Nucleus accumbens (tissue), 56 donors: ENCODE measurements at places on chromosomes 6 and 20.

- DNase-seq: no peak
These were observed 175.7 kb downstream of the LINC00237 start for GRCh38 chr20:20930500-20930899.

DNA sequence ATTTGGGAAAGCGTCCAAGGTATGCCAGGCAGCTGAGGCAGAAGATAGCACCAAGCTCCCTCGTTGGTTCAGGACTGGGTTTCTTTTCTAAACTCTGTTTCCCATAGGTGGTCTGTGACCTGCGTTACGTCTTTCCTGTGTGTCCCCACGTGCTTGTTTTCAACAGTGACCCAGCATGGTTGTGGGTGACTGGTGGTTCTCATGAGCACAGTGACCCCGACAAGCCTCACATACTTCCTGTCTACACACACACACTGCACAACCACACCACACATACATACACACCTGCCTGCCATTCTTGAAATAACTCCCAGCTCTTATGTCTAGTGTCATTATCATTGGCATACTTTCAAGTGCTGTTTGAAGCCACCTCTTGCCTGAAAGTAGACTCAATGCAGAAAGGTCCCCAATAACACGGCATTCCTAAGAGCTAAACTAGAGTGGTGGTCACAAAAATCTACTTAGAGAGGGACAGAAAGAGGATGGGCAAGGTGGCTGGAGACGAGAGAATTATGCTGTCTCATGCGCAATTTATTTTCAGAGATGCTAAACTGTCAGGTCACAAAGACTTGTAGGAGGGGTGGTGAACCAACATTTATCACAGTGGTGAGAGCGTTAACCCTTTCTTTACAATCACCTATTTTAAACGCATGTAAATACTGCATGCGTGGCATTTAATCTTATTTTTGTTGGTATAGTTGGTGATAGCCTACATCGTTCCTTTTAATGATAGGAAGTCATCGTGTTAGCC lies 66.7 kb downstream of the GCNT2 start:
- no peak for DNase-seq

DNA sequence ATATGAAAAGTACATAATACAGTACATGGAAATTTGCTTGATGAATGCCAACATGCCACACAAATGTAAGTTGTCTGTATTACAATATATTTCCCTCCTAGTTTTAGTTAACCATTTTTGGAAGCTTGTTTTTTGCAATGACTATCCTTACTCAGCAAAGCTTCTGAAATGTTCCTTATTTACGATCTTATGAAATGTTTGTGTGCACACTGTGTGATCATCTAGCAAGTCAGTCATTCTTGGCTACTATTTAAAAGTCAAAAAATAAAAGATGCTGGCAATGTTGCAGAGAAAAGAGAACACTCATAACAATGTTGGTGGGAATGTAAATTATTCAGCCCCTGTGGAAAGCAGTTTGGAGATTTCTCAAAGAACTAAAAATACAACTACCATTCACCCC lies 33.8 kb downstream of the SUMO4 start:
- DNase-seq: no peak

DNA sequence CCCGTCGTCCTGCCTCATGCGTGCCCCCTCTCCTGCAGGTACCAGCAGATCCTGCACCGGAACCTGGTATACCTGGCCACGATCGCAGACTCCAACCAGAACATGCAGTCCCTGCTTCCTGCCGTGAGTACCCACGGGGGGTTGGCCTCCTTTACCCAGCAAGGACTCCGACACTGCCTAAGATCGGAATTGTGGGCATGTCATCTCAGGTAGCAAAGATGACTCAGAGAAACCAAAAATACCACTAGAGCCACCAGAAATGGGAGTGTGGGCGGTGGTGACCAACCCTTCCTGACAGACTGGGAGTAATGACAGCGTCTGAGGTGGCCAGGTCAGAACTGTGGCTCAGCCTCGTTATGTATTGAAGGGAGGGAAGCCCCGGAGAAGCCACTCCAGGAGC lies 16.3 kb downstream of the SS18L1 start:
- no peak for DNase-seq

DNA sequence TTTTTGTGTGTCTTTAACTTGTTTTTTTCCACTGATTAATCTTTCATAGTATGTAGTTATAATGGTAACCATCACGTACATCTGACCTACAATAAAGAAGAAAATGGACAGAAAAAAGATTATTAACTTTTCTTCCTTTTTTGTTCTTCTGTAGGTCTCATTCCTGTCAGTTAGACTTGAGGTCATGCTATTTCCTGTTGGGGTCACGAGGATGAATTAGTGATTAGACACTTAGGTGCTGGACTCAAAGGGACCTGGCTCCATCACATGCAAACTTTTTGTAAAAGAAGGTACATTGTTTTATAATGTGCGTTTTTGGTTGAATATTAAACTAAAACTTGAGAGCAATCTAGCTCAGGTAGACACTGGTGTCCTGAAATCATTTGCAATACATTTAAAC lies 14.8 kb downstream of the MARCKS start:
- DNase-seq: no peak

DNA sequence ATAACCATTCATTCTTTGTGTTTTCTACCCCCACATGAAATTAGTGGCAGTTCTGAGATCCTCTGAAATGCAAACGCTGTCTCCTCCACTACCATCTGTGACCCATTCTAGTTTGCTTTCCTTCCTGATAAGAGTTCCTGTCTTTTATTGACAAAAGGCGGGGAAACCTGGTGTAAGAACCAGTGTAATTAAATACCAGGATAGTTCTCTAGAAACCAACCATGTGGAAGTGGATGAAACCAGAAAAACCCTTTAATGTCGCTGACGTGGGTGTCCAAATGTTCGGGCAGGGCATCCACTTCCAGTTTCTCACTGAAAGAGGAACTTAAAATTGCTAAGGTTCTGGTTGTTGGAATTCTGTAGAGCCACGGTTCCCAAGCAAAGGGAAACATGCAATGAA lies 79.1 kb downstream of the TNFRSF21 start:
- no peak for DNase-seq

DNA sequence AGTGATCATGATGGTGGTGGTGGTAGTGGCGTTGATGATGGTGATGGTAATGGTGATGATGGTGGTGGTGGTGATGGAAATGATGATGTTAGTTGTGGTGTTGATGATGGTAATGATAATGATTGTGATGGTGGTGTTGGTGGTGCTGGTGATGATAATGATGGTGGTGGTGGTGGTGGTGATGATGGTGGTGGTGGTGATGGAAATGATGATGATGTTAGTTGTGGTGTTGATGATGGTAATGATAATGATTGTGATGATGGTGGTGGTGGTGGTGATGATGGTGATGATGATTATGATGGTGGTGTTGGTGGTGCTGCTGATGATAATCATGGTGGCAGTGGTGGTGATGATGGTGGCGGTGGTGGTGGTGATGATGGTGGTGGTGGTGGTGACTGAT lies 51.4 kb downstream of the ARHGAP40 start:
- DNase-seq: no peak

GRCh38 chr6:118992186-118992795 lies 57.3 kb upstream of the MCM9 start:
- DNase-seq: no peak

DNA sequence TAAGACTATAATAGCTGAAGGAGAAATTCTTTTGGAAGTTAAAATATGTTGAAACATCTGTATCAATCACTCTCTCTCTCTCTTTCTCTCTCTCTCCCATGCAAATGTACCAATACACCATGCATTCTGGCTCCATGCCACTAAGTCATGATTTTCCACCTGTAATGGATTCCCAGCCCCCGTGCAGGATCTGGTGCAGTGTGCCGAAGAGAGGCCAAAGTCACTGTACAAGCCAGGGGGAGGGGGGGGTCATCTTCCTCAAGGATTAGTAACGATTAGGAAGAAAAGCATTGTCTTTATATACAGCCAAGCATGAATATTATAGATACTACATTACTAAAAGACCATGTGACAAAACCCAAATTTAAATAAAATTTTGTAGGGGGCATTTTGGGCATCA lies 725.1 kb downstream of the KIF16B start:
- DNase-seq: no peak

GRCh38 chr6:34070315-34071135 lies 75.4 kb downstream of the GRM4 start:
- DNase-seq: no peak

GRCh38 chr6:44275749-44276648 lies 5.7 kb downstream of the TMEM151B start:
- DNase-seq: no peak

GRCh38 chr6:160102956-160103824 lies 18.4 kb upstream of the SLC22A1 start:
- DNase-seq: no peak

- no peak for DNase-seq
These were observed 144.7 kb downstream of the MYB start for GRCh38 chr6:135325624-135326424.

GRCh38 chr6:95321126-95321525 lies 256.2 kb upstream of the MANEA start:
- no peak for DNase-seq

GRCh38 chr6:109349419-109349987 lies 32.8 kb downstream of the CD164 start:
- no peak for DNase-seq

DNA sequence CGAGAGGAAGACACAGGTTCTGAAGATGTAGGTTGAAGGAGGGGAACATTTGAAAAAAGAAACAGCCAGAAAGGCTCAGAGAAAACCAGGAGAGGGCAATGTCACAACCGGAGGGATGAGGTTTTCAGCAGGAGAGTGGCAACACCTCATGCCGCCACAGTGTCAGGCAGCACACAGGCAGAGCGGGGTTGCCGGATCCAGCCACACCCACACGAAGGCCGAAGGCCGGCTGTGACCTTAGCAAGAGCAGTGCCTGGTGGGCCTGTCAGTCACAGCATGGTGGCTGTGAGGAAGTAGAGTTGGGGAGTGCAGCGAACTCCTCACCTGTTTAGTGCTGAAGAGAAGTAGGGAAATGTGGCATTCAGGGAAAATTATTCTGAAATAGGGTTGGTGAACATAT lies 14.0 kb downstream of the HDDC2 start:
- no peak for DNase-seq

GRCh38 chr6:38876475-38876874 lies 161.4 kb downstream of the DNAH8 start:
- DNase-seq: no peak
